ENCODE measurements at places on chromosomes 12 and 14.

DNA sequence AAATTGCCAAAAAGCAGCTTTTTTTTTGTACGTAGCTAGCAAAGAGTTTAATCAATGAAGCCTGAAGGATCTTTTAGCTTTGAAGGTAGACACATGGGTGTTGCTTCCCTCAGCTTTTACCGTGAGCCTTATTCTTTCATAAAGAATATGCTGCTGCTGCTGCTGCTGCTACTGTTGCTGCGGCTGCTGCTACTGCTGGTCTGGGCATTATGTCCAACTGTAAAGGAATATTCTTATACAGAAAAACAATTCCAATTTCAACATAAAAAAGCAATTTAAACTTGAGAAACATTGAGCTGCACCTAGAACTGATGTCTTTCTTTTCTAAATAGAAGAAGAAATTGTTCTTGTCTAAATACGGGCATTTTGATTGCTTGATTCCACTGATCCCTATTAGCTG is 38.9 kb upstream of the PPP1R12A start:
- DNase-seq = no peak

GRCh38 chr12:2120982-2121758 is 68.4 kb downstream of the CACNA1C start:
- no peak for DNase-seq

GRCh38 chr12:52514471-52515318 is 5.5 kb downstream of the KRT5 start:
- no peak for DNase-seq

GRCh38 chr12:5204271-5204670 is 160.6 kb downstream of the KCNA5 start:
- no peak for DNase-seq

DNA sequence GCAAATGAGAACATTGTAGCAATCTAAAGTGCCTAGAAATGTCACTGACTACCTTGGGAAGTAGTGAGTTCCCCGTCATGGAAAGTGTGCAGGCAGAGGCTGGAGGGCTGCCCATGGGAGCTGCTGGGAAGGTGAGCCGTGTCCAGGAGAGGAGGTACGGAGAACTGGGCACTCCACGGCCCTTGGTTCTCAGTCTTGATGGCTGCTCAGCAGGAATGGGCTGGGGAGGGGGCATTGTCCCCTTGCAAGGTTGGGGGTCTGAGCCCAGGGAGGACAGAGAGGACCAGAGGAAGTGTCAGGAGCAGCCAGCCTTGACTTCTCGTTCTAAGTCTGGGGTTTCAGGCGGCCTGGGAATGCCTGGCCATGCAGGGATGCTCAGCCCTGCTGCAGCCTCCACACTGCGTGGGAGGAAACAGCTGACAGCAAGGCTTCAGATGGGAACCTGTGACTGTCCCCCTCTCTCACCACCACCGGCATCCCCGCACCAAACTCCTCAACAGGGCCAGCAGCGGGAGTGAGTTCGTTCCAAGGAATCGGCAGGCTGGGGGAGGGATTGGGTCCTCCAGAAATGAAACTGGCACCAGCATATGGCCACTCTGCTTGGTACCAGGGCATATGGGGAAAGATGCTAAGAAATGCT is 140.2 kb downstream of the BCL11B start:
- DNase-seq = no peak

DNA sequence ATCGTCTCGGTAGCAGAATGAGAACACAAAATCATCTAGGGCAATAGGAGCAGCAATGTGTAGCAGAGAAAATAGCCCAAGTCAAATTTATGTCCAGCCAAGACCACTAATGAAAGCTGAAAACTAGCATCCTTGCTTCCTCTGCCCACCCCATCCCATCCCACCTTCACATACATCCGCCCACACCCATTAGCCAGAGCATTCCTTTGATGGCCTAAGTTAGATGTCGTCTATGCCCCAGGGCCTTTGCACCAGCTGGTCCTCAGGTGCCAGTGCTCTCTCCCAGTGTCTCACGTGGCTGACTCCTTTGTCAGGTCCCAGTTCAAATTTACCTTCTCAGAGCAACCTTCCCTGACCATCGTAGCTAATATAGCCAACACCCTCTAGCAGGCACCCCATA is 17.8 kb upstream of the PPP2R5C start:
- DNase-seq = no peak
